ENCODE measurements at places on chromosomes 2 and 18. TPM values are rescaled to one million over a fixed set of nuclear protein-coding genes. Genes with fewer than 3 reads are reported as not detected.

DNA sequence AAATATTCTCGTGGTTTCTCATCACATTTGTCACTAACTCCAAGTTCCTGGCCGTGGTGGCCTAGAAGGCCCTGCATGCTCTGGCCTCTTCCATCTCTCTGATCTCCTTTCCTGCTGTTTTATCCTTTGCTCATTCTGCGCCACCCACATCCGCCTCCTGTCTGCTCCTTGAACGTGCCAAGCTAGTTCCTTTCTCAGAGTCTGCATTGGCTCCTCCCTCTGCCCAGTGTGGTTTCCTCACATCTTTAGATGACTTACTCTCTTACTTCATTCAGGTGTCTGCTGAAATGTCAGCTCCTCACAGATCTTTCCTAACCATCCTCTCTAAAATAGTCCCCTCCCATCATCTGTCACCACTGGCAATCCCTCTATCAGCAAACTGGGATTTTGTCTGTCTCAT, 158.6 kb upstream of the RBMS1 start:
- no peak overlapping the region for H3K4me3 ChIP-seq
- no peaks in the 10 kb centered on the region for H3K36me3 ChIP-seq
- no peaks in the 10 kb centered on the region for H3K27me3 ChIP-seq

DNA sequence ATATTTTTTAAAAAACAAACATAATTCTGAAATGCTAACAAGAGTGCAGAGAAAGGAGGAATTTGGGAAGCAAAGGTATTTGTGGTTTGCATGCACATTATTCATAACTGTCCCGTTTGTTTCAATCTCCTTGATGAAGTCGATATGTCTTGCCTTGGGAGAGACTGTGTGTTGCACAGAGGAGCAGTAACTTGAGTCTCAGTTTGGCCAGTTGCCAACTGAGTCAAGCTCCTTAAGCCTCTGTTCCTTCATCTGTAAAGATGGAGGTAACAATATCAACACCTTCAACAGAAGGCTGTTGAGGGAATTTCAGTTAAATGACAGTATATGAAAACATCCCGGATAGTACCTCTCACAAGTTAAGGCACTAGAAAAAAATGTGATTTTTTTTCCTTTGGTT, 226.2 kb downstream of the ASXL3 start:
- no peaks in the 10 kb centered on the region for H3K36me3 ChIP-seq
- H3K27ac ChIP-seq = no peak overlapping the region
- no peak for DNase-seq
- no peak overlapping the region for H3K4me3 ChIP-seq

DNA sequence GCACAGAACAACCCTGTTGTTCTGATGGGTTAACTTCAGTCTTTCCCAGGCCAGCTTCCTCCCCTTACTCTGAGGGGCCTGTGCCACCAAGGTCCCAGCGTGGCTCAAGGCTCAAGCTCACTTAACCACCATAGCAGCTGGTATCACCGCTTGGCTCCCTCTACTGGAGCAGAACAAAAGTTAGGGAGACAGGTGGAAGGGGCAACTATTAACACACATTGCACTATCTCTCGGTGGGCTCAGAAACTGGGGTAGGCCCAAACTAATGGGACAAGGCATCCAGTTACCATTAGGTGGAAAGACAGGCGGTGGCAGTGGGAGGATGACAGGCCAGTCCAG, 88.7 kb upstream of the ATL2 start:
- H3K27me3 ChIP-seq = no peaks in the 10 kb centered on the region
- no peak overlapping the region for H3K27ac ChIP-seq
- DNase-seq = peak; percentile 7
- H3K36me3 ChIP-seq = no peaks in the 10 kb centered on the region
- no peaks in the 10 kb centered on the region for H3K4me1 ChIP-seq

GRCh38 chr2:225326969-225327368, 72.5 kb upstream of the NYAP2 start:
- H3K4me3 ChIP-seq = no peak overlapping the region
- DNase-seq = no peak
- H3K27me3 ChIP-seq = no peaks in the 10 kb centered on the region
- no peaks in the 10 kb centered on the region for H3K4me1 ChIP-seq

DNA sequence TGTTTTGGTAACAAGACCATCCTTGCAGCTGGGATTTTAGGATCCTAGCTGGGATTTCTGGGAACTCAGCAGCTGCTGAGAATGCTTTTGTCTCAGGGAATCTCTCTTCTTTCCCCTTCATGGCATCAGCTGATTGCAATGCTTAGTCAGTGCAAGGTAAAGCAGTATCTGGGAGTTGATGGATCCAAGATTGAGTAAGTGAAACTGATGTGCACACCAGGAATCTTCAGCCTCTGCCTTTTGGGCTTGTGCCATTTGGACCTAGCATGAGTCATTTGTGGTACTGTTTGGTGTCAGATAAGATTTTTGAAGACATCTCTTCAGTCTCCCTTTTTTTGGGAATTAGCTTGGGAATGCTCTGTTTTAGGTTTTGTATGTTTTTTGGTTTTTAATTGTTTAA, 363.3 kb upstream of the TFPI start:
- no peaks in the 10 kb centered on the region for H3K27me3 ChIP-seq
- H3K36me3 ChIP-seq = no peaks in the 10 kb centered on the region
- no peak for DNase-seq
- H3K27ac ChIP-seq = no peak overlapping the region
- H3K4me3 ChIP-seq = no peak overlapping the region

GRCh38 chr18:62282188-62282629, 42.9 kb upstream of the TNFRSF11A start:
- no peak for DNase-seq
- H3K27ac ChIP-seq = no peak overlapping the region

DNA sequence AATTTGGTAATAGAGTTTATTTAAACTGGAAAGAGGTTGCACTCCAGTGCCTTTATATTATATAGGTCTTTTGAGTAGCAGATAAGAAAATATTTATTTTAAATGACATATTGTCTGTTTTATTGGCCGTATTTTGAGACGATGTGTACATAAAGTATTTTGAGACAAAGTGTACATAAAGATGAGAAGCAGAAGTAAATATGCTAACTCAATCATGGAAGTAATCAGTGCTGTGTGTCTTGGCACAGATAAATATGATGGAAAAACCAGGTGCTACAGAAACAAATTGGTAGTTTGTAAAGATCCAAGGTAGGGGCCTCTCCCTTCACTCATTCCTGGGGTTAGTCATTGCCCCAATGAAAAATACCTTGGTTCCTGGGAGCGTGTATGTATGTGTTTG, 382.9 kb downstream of the DSEL start:
- H3K4me1 ChIP-seq = no peaks in the 10 kb centered on the region
- no peaks in the 10 kb centered on the region for H3K27me3 ChIP-seq
- no peaks in the 10 kb centered on the region for H3K36me3 ChIP-seq

GRCh38 chr18:54794823-54795222, 33.5 kb upstream of the RAB27B start:
- no peaks in the 10 kb centered on the region for H3K27me3 ChIP-seq
- no peak overlapping the region for H3K4me3 ChIP-seq
- no peaks in the 10 kb centered on the region for H3K4me1 ChIP-seq
- no peak overlapping the region for H3K27ac ChIP-seq
- no peak for DNase-seq

DNA sequence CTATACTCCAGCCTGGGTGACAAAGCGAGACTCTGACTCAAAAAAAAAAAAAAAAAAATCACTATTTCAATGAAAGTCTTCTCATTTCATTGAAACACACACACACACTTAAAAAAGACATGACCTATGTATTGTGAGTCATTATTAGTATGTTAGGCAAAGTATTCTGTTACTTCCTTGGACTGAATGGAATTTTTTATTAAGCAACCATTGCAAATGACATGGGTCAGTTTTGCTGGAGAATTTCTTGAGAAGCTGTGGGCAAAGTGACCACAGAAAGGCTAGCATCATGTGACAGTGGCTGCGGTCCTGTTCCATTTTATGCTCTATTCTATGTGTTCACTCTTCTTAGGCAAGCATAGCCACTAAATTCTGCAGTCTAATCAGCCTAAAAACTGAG, 695.7 kb downstream of the TDRD15 start:
- H3K4me1 ChIP-seq = no peaks in the 10 kb centered on the region
- no peaks in the 10 kb centered on the region for H3K27me3 ChIP-seq
- DNase-seq = no peak
- no peaks in the 10 kb centered on the region for H3K36me3 ChIP-seq
- H3K27ac ChIP-seq = no peak overlapping the region

GRCh38 chr2:215280326-215280725, 31.5 kb upstream of the ATIC start:
- no peak for DNase-seq
- H3K27ac ChIP-seq = no peak overlapping the region
- H3K4me3 ChIP-seq = no peak overlapping the region

- H3K4me3 ChIP-seq = no peak overlapping the region
- peaks cover 16% of the 10 kb centered on the region for H3K4me1 ChIP-seq
- H3K27ac ChIP-seq = no peak overlapping the region
- H3K36me3 ChIP-seq = no peaks in the 10 kb centered on the region
Observed at GRCh38 chr18:62781893-62782292, 66.6 kb downstream of the PHLPP1 start.

- no peak for DNase-seq
- no peak overlapping the region for H3K4me3 ChIP-seq
- no peak overlapping the region for H3K27ac ChIP-seq
- H3K27me3 ChIP-seq = no peaks in the 10 kb centered on the region
Observed at GRCh38 chr18:43664487-43665008, 387.3 kb upstream of the SYT4 start.

DNA sequence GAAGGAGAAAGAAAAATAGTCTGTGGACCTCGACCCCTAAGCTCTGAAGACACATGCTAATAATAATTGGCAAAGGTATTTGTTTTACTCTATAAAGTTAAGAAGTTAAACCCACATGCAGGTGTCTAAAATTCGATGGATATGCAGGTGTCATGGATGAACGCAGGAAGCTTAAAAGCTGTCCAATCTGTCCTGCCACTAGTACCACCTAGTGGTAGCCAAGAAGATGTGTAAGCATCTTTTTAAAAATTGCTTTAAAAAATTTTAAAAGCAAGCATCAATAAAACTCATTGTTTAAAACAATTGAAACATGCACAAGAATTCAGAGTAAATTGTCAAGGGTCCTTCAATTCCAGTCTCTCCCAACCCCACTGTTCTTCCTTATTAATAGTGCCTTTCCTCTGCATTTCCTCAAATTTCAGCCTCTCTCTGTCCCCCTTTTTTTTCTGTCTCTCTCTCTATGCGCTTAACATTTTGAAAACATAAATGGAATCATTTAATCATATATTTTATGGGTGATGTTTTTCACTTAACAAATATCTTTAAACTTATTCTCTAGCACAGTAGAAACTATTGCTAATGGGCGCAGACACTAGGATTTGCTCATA, 30.6 kb upstream of the PPP3R1 start:
- no peak overlapping the region for H3K27ac ChIP-seq
- no peaks in the 10 kb centered on the region for H3K36me3 ChIP-seq
- peaks cover 7% of the 10 kb centered on the region for H3K27me3 ChIP-seq
- DNase-seq = peak; percentile 41

The SERPINB7 gene
- not detected for polyA plus RNA-seq

The LOXL3 gene
- polyA plus RNA-seq = not detected

Measured in CD4-positive, alpha-beta memory T cell (primary cell).